GM23338 (cell line): ENCODE measurements at places on chromosomes 5 and 9. TPM values are rescaled to one million over a fixed set of nuclear protein-coding genes. Genes with fewer than 3 reads are reported as not detected.
A peak's percentile ranks its signal among the peaks of the same experiment; 100 is the strongest.

DNA sequence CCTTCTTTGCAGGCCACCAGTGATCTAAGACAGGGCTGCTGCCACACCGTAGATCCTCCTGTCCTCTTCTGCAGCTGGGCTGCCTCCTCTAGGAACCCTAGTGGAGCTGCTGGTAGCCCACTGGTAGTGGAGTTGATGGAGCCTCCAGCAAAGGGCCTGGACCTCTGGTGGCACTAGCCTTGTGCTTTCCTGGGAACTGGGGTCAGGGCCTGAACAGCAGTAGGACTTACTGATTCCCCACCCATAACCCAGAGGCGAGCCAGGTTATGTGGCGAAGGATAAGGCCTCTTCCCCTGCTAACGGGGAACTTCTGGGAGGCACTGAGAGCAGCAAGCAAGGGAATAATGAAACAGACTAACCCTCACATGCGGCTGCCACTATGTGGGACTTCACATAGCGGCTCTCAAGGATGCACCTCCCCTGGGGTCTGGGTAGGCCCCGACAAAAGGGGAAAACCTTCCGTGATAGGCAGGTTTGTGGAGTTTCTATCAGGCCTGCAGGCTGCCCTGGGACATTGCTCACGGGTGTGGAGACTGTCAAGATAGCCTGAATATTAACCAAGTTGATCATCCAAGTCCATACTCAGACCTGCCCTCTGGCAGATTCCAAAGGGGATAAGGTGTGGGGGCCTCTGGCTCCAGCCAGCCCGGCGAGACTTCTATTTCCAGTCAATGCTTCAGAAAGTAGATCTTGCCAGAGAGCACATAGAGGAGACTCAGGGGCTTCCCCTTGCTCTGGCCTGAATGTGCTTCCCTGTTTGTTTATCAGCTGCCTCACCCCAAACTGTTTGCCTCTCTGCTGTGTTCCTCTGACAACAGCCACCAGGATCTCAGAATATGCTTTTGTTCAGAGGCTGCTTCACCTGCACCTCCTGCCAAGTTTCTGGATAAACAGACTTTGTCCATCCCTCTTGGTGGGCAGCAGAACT lies 7.4 kb downstream of the SLC22A4 start:
- no peak for DNase-seq

- no peak for DNase-seq
Observed at GRCh38 chr5:128870923-128871322, 94.4 kb upstream of the SLC27A6 start.

DNA sequence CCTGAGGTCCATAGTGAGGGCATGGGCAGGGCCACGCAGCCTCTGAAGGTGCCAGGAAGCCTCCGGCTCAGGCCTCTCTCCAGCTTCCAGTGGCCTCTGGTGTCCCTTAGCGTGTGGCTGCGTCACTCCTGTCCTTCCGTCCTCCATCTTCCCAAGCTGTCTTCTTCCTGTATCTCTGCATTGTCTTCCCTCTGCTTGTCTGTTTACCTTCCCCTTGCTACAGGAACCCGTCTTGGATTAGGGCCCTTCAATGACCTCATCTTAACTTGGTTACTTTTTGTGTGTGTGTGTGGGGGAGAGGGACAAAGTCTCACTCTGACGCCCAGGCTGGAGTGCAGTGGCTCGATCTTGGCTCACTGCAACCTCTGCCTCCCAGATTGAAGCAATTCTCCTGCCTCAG lies 14.4 kb downstream of the ASS1 start:
- DNase-seq, result no peak

DNA sequence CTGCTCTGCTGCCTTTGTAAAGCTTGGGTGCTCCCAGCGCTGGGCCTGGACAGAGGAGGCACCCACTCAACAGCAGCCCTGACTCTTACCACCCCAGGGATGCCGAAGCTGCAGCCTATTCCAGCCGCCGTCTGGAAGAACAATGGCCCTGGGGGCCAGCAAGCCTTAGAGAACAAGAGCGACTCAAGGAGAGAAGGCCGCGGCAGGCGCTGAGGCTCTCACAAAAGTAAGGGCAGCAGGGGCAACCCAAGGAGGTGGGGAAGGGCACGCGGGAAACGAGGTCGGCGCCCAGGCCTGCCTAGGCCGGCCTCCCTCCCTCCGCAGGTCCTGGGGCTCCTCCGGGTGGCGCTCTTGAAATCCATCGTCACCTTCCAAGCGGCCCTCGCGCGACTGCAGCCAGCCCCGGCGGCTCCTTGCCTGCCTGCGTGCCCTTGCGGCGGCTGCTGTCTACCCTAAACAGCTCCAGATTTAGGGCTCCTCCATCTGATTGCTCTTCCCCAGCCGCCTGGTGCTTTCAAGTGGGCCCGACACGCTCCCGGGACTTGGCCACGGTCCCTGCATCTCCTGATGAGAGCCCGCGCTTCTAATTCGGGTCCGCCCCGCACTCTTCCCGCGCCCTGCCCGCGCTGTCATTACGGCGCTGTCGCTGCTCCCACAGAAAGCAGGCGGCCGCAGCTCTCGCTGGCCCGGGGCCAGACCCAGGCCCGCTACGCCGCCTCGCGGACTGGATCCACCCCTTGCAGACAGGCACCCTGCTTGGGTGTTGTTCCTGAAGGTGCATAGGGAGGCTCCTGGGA lies 213.3 kb downstream of the SEMA6A start:
- DNase-seq, result peak; percentile 90

The NIPAL4 gene
- total RNA-seq, result 0.21 and 0.27 TPM in 2 replicates

- DNase-seq, result no peak
Observed at GRCh38 chr5:111934511-111934910, 177.5 kb upstream of the NREP start.

The CCDC183 gene
- 1.1 and 2.9 TPM in 2 replicates for total RNA-seq

DNA sequence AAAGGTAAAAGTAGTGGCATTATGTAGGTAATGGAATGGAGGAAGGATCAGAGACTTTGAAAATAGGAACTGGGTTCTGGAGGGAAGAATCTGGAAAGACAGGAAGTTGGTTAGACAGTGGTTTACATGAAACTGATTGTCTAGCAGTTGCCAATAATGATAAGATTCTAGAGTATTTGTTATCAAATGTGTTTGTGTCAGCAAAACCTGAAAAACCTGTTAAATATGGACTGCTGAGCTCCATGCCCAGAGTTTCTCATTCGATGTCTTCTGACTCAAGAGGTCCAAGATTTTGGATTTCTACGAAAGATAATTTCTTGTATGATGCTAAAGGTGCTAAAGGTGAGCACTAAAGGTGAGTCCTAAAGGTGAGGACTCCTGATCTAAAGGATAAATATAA lies 515.0 kb upstream of the TUSC1 start:
- no peak for DNase-seq

DNA sequence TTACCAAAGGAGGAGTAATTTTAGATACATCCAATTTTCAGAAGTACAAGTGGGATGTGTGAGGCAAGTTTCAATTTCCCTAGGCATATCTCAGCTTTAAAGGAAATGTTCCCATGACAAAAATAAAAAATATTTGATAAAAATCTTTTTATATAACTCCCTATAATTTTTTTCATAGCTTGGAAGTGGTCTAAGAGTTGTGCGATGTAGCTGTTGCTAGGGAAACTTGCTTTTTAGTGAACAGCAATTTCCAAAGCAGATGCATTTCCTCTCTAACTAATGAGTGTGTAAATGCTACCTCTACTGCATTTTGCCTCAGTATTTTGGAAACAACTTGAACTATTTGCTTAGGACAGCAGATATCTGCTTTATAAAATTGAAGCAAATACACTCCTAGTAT lies 39.6 kb downstream of the MACIR start:
- DNase-seq, result no peak

GRCh38 chr5:138701678-138702077 lies 51.5 kb upstream of the CTNNA1 start:
- no peak for DNase-seq

DNA sequence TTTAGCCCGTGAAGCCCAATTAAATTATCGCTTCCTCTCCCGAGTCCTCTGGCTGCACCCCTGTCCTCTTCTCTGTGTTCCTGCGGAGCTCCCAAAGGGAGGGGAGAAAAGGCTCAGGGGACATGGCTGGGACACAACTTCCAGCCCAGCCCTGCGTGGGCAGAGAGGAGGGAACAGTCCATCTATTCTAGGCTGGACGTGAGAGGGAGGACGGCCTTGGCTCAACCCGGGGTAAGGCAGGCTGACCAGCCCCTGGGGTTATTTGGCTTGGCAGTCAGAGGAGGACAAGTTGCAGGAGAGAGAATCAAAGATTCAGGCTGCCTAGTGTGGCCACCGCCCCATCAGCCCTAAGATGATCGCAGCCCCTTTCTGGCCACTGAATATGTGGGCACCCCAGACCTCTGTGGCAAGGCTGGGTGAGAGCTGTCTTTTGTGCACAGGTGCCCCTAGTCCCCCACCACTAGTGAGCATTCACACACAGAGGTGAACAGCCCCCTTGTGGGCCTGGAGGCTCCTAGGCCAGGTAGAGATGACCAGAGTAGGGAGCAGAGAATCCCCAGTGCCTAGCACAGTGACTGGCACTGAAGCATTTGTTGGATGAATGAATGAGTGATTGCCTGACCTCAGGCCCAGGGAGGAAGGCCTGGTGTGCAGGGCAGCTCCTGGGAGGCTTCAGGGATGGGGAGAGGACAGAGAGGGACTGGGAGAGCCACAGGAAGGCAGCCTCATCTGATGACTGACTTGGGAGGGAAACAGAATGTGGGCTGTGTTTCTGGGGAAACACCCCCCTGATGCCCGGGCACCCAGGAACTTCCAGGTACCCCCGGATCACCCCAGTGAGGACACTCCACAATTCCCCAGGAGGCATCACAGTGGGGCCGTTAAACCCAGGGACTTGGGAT lies 133.9 kb downstream of the C9orf50 start:
- no peak for DNase-seq

DNA sequence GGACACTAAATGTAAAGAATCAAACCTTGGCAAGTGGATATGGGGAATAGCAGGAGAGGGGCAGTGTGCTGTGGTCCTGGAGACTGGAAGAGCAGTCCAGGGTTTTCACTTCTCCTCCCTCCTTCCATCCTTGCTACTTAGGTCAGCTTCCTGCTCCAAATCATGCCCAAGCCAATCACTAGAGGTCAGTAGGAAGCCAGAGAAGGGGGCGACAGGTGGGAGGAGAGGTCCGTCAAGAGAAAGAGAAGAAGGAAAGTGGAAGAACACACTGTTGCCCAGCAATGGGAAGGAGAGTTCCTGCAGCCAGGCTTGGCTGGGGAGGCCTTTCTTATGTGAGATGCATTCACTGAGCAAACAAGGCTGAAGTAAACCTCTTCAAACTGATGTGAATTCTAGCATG lies 289.6 kb downstream of the DTWD2 start:
- DNase-seq, result peak; percentile 71

- DNase-seq, result no peak
Observed at GRCh38 chr5:109868737-109869136, 179.0 kb downstream of the MAN2A1 start.

DNA sequence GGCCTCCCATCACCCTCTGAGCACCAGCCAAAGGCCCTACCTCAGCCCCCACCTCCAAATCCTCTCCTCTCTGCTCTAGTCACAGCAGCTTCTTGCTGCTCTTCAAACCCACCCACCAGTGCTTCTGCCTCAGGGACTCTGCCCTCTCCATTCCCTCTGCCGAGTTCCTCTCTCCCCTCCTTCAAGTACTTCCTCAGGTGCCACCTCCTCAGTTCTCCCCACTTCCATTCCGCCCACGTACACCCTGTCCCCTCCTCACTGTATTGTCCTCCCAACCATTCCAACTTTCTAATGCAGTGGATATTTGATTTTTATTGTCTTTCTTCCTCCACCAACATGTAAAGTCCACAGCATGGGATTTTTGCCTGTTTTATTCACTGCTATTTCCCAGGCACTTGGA lies 43.2 kb downstream of the C5orf15 start:
- no peak for DNase-seq

The SPATA31A3 gene
- total RNA-seq, result not detected in 2 replicates

DNA sequence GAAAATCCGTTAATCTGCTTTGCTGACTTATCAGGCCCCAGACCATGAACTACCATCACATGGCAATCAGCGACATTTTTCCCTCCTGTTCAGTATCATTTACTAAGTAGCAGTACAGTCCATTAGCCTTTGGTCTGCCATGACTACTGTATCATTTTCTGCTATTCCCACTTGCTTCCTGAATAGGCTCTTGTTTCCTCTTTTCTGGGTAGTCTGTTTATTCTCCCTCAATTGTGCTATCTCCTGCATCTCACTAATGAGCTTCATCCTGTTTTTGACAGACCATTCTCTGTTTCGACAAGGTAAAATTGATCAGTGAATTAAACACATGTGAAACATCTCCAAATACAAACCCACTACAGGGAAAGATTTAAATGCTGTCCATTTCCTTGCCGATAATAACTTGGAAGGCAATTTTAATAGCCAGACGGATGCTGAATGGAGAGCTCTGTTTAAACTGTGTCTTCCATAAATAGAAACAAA lies 263.5 kb upstream of the ANKRD55 start:
- DNase-seq, result no peak
